ENCODE measurements at places on chromosomes 4 and X.

- no peak for DNase-seq
Observed at GRCh38 chr4:69773484-69773883, 13.1 kb upstream of the SULT1B1 start.

- no peak for DNase-seq
Observed at GRCh38 chr4:146245246-146245645, 30.9 kb downstream of the REELD1 start.

DNA sequence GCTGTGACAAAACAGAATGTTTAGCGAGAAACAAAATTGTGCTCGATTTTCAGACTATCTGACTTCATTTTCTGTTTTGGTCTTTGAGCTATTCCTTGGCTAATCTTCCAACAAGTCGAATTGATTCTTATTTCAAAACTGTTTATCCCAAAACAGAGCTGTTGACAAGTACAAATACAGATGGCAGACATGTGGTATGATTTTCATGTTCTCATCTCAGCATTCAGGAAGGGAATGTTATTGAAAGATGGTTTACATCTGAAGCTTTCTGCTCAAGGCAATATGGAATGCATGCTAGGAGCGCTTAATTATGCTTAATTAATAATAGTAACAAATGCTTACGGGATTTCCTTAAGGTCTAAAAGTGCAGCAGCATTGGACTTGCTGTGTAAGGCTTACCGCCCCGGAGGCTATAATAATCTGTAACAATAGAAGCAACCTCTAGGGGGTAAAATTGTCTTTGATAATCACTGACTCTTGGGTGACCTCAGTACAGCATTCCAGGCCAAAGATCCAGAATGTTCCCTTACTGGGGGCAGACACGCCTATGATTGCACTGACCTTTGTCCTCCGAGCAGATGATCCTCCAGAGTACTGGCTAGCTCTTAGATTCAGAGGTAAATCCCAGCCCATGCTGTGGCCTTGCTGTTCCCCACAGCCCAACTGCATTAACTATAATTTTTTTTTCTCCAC is 16.4 kb downstream of the LSM6 start:
- DNase-seq: no peak

DNA sequence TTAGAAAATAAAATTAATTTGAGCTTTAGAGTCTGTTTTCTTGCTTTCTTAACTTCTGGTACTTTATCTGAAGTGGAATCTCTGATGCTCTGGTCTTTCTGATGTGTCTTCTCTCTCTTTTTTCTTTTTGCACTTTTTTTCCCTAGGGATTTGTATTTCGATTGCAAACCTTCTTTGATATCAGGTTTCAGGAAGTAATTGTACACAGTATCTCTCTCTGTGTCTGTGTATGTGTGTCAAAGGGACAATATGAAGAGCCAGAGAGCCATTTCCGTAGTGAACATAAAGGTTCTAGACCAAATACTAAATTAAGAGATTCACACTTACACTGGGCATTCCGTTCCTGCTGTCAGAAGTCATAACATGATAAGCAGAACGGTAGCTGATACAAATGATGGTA is 325.0 kb downstream of the PCDH7 start:
- no peak for DNase-seq

DNA sequence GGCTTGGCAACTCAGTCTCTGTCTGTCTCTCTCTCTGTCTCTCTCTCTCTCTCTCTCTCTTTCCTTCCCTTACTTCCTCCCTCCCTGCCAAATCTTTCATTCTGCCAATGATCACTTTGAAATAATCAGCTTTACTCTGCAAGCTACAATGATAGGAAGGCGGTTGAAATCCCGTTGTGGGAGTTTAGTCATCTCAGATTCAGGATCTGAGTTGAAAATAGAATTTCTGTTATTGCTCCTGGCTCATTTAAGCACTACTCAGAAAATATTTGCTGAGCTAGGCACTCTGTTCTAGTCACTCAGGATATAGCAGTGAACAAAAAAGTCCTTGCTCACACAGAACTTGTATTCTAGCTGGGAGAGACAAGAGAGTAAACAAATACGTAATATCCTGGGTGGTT is 56.3 kb upstream of the DCTD start:
- DNase-seq: no peak

DNA sequence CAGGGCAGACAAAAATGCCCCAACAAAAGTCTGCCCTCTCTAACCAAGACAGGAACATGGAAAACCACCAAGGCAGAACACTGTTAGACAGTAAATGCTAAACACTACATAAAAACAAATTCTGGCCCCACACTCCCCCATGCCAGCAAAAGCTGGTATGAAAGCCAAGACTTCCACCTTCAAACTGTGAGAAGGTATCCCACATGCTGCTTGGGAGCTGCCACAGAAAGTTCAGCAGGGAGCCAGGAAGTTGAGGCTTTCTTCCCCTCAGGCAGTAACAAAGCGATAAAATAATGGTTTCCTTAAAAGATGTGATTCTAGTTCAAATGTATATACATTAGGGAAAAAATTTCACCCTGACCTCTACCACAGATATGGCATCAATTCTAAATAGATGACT is 770.4 kb upstream of the NDST4 start:
- no peak for DNase-seq

GRCh38 chr4:18394656-18395055 is 373.1 kb upstream of the LCORL start:
- DNase-seq: no peak
